ENCODE measurements at places on chromosomes 16 and 17.
A peak's percentile ranks its signal among the peaks of the same experiment; 100 is the strongest.

DNA sequence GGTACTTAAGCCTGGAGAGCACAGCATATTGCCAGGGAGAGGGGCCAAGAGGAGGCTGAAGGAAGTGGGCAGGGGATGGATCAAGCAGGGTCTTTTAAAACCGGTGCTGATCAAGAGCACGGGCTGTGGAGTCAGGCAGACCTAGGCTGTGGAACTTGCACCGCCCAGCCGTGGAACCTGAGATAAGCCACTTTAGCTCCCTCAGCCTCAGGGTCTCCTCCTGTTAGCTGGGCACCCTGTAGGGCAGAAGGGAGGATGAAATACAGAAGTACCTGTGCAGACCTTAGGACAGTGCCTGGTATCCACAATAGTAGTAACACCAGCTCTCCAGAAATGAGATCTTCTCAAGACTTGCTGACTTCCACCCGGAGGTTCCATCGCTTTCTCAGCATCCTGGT lies 9.3 kb downstream of the ODAD4 start:
- no peak for DNase-seq

- DNase-seq: no peak
These were observed 16.4 kb downstream of the CACNG4 start for GRCh38 chr17:66980896-66981295.

DNA sequence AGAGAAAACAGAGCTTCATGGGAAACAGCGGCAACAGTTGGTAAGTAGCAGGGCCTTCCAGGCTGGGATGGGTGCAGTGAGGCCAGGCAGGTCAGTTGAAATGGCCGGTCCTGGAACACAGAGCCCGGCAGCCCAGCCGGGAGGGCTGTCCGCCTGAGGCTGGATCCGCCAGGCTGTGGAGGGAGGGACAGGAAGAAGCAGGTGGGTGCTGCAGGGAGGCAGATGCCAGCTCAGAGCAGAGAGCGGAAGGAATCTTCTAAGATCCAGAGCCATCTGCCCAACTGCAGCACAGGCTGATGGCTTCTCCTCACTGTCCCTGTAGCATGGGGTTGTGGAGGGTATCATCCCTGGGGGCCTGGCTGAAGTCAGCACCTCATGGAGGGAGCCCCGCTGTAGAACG lies 599 bp downstream of the RNF112 start:
- DNase-seq: no peak

DNA sequence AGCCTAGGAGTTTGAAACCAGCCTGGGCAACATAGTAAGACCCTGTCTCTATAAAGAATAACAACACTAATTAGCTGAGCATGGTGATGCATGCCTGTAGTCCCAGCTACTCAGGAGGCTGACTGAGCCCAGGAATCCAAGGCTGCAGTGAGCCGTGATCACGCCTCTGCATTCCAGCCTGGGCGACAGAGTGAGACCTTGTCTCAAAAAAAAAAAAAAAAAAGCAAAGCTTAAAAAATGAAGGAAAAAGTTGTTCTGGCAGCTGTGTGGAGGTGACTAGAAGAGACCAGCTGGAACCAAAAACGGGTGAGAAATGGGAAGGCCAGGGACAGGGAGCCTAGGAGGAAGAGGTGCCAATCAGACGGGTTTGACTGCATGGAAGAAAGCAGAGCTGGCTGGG lies 4.2 kb downstream of the BCL7C start:
- DNase-seq: no peak

DNA sequence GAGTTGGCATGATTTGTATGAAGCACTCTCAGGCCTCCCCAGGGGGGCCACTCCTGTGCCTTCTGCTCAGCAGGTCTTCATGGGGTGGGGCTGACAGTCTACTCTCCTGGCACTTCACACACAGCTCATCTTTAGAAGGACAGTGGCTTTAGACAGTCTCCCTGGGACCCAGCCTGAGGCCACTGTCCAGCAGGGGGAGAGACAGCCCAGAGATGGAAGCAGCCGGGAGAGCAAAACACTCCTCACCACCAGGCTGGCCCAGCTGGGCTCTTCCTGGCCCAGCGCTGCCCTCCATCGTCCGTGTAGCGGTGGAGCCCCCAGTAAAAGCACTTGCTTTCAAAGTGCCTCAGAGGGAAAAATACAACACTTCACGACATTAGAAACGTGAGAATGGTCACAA lies 62.0 kb upstream of the CRHR1 start:
- peak; percentile 29 for DNase-seq

DNA sequence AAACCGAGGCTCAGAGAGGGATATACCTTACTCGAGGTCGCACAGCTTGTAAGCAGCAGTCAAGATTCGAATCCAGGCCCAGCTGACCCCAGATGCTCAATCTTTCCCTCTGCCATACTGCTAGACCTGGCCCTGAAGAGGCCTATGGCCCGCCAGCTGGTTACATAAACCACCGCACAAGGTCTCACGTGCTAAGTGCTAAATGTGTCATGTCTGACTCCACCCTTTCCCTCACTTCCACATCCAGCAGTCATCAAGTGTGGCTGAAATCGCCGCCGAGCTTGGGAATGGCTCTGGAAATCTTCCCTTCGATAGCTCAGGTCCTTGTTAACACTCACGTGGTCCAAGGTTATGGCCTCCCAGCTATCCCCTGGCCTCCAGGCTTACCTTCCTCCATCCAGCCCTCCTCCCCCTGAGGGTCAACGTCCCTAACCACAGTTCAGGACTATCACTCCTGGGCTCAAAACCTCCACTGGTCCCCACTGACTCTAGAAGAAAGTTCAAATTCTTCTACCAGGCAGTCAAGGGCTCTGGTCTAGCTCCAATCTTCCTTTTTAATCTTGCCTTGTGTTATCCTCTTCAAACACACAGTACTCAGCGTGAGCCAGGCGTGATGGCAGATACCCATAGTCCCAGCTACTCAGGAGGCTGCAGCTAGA lies 3.5 kb downstream of the ZBTB4 start:
- peak; percentile 86 for DNase-seq

- no peak for DNase-seq
These were observed 24.7 kb downstream of the WIPF2 start for GRCh38 chr17:40243761-40244160.

- peak; percentile 54 for DNase-seq
These were observed 11.8 kb downstream of the SREBF1 start for GRCh38 chr17:17824783-17825614.

- no peak for DNase-seq
These were observed 239.1 kb downstream of the SEC14L1 start for GRCh38 chr17:77379832-77380231.

DNA sequence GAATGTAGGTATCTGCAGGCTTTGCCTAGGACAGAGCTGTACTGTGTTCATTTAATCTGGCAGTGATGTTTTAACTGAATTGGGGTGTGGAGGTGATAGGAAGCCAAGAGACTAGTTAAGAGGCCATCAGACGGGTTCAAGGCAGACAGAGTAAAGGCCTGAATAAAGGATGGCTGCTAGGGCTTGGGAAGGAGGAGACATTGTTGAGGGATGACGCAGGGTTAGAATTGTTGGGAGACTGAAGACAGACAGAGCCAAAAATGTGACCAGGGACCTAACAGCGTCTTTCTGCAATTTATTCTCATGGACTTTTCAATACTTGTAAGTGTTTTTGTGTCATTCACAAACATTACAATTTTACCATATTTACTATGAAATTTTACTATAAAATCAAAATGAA lies 48.6 kb upstream of the MYH10 start:
- no peak for DNase-seq

DNA sequence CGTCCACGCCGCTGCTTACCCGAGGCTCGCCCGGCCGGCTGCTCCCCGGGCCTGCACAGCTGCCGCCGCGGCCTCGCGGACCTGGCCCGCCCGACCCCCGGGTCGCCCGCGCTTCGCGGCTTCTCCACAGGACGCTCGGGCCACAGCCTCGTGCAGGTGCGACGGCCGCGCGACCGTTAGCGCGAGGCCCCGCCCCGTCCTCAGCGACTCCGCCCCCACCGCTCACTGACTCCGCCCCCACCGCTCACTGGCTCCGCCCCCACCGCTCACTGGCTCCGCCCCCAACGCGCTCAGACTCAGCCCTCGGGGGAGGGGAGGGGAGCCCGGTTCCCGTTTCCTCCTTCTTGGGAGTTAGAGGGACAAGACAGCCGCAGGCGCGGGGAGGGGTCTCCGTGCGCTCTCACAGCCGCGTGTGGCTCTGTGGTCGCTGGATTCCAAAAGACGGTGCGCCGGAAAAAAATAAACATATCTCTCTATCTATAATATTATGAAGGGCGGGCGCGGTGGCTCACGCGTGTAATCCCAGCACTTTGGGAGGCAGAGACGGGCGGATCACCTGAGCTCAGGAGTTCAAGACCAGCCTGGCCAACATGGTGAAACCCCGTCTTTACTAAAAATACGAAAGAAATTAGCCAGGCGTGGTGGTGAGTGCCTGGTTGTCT lies at the start of gene MEIOB:
TSS of gene MEIOB (minus strand) at position 191 of the 662 bp plus-strand sequence. CDS start 3,989 bp downstream, outside the sequence.
- peak; percentile 60 for DNase-seq

GRCh38 chr16:8762254-8762653 lies 35.2 kb downstream of the TMEM186 start:
- DNase-seq: no peak

- DNase-seq: peak; percentile 38
These were observed 4.8 kb upstream of the ANKRD11 start for GRCh38 chr16:89495121-89495520.

- DNase-seq: no peak
These were observed 3.6 kb upstream of the SLC6A4 start for GRCh38 chr17:30239089-30239462.

GRCh38 chr16:73725156-73725555 lies 571.5 kb upstream of the PSMD7 start:
- no peak for DNase-seq

GRCh38 chr16:22353191-22353919 lies 21.1 kb downstream of the CDR2 start:
- peak; percentile 96 for DNase-seq

DNA sequence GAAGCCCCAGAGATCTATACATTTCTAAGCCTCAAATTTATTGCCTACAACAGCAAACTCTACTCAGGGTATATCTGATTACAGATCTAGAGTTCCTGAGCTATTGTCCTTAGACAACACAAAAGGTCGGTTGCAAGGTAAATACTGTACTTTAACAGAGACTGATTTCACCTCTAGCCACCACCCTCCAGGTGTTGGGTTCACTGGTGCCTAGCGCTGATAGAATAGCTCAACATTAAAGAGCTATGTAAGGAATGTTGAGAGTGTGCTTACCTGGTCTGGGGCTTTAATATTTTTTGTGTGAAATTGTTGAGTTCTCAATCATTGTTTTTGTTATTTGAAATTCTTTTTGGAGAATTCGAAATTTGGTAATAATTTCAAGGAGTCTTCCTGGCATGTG lies 277.0 kb upstream of the PSMD7 start:
- DNase-seq: no peak

GRCh38 chr17:17256316-17256715 lies 19.3 kb upstream of the FLCN start:
- DNase-seq: no peak

GRCh38 chr17:78920528-78920927 lies 4.7 kb downstream of the TIMP2 start:
- no peak for DNase-seq

DNA sequence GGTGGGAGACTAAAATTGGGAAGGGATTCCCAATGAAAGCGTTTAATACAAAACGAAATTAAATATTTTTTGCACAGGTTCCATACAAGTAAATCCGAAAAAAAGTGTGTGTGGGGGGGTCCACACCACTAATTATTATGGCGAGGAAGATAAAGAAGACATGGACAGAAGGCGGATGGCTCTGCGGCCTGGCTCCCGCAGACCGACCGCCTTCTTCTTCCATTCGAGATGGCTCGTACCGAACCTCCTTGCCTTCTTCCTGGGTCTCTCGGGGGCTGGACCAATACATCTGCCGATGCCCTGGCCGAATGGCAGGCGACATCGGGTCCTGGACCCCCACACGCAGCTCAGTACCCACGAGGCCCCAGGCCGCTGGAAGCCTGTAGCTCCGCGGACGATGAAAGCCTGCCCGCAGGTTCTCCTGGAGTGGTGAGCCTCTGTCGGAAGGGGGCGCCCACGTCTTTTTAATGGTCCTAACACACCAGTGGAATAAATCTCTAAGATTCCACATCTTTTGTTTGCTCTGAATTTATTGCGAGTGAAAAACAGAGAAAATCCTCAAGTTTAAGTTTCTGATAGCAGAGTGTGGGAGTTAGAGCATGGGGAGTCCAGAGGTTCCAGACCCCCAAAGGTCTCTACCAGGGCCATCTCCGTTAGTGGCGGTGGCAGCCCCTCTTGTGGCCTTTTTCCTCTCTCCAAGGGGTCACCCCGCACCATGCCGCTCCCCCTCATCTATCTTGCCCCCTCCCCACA lies 1.4 kb downstream of the PRAC2 start:
- peak; percentile 86 for DNase-seq

DNA sequence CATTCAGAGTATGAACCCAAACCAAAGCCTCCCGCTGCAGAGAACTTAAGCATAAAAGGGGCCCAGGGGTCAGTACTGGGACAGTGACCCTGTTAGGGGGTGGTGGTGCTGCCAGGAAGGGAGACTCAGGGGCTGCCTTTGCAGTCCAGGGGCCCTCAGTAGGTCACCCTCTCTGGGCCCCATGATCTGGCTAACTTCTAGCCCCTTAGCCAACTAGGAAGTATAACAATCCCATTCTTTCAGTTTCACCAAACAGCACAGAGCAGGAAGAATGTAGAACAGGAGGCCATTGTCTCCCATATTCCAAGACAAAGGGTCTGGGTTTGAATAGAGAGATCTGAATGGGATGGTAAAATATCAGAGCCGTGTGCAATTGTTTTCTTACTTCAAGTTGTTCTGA lies 378.6 kb upstream of the C16orf82 start:
- no peak for DNase-seq

Data from OCI-M1 (cell line).